Activated T-helper 9 cell treated with anti-CD3 and anti-CD28 coated beads, Interleukin-2, amount 50 U/mL, for 16 hours (primary cell): ENCODE measurements at places on chromosomes 16 and 17.

DNA sequence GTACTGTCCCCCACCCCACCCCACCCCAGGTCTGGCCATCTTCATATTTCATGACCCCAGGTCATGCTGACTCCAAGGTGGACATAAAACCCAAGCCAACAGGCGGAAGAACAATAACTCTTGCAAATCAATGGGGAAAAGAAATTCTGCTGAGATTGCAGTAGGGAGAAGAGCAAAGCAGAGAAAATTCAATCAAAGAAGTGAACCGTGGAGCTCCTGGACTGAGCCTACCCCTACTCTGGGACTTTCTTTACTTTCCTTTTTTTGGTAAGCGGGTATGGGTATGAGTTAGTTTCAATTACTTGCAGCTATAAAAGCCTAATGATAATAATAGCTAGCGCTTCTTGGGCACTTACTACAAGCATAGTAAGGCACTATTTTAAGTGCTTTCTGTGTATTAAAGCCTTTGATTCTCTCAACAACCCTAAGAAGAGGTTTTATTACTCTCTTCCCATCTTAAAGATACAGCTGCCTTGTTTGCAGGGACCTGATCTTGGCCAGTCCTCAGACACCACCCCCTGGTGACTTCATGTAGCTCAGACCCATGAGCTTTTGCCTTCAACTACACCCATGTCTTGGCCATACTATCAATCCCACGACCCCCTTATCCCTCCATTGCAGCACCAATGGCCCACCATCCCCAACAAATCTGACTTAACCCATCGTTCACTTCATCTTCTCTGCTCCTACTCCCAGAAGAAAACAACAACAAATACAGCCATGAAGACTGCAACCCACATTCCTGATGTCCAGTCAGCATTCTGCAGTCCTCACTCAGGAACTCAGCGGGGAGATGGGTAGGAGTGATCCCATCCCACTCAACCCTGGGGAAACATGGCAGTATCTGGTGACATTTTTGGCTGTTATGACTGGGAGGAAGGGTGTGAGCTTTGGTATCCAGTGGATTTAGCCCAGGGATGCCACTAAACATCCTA, 4.4 kb downstream of the GGA2 start:
- DNase-seq = no peak

- no peak for DNase-seq
Measured at GRCh38 chr17:17699491-17699890, 18.2 kb downstream of the RAI1 start.

DNA sequence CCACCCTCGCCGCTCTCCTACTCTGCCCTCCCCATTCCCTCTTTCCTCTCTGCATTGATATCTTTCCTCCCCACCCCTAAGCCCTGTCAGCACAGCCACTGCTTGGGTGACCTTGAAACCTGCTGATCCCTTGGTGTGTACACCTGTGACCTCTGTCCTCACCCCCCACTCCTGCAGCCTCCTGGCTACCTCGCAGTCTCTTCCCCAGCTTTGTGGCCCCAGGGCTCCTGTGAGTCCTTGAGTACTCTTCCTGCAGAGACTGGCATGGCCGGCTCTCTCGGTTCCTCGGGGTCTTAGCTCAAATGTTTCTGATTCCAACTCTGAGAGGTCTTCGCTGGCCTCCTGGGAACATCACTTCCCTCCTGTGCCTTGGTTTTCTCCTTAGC, 31.7 kb downstream of the ADCY7 start:
- DNase-seq = no peak

GRCh38 chr17:48497103-48497502, 33.7 kb downstream of the HOXB1 start:
- DNase-seq = no peak

DNA sequence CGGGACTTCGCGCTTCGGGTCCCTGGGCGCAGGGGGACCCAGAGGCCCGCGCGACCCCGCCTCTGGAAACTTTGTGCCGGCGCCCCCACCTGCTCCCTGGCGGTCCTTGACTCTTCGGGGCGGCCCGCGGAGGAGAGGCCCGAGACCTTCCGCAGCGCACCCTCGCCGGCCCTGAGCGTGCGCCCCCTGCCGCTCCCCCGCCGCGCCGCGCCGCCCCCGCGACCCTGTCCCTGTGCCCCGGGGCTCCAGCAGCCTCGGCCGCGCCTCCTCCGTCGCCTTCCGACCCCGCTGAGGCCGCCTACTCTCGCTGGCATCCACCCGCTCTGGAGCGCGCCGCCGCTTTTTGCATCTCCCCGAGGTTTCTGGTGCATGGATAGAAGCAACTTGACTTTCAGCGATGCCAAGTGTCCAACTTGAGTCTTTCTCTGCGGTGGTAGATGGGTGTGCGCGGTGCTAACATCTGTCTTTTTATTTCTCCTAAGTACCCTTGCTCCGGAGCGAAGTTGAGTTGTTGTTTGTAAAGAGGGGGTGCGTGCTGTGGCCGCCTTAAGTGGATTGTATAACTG, 414 bp downstream of the DUSP14 start:
- DNase-seq = peak; percentile 56

DNA sequence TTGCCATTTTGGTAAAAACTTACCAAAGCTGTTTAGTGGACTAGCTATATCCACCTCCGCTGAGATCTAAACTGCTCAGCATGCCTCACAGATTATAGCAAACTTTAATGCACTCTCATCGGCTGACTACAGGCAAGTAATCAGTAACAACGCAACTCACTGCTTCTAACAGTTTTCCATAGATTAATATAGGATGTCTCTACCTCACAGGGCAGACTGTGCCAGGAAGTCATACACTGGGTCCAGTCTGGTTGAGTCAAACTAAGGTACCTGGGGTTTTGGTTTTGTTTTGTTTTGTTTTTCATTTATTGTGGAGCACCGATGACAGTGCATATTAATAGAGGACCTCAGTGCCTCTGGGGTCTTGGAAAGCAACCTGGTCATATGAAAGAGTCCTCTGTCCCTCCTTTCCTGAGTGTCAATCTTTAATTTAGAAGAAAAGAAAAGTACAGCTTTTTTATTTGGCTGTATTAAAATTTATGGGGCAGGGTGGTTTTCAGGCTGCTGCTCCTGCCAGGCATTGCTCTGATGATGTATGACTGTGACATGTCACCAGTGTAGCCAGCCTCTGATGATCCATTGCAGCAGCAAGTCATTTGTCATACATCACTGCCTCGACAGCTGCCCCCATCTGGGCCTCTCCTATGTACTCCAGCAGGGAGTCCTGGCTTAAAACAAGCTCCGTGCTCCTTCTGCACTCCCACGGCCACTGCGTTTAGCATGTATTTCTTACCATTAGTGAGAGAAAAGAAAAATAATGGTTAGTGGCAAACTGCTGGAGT, 854.1 kb downstream of the KCNJ2 start:
- no peak for DNase-seq

DNA sequence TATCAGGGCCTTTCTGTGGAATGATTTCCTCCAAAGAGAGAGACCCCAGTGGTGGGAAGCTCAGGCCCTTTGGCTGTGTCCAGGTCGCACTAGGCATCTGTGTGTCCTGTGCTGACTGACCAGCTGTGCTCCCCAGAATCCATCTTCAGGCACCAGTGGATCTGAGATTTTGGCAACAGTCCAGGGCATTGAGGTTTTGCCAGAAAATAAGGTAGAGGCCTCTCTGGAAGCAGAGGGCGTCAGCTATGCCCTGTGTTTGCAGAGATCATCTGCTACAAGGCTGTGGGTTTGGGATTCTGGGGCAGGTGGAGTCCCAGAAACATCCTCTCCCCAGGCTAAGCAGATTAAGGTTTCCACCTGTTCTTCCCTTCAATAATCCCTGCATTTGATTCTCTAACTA, 57.5 kb upstream of the TOB1 start:
- DNase-seq = no peak

DNA sequence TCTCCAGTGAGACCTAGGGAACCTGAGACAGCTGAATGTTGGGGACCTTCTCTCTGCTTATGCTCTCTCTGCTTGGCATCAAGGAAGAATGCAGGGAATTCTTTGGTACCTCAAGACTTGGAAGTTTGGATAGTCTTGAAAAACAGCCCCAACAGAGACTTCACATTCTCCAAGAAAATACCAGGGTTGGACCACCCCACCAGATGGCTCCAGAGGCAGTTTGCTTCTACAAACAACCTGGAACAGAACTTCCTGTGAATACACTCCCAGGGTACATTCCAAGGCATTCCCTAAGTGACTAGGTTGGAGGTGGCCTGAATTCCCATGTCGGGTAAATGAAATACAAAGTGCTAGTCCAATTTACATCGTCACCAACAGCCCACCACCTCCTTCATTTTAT, 314.4 kb downstream of the PMP22 start:
- DNase-seq = no peak

- no peak for DNase-seq
Measured at GRCh38 chr16:7137560-7138330, 194.9 kb upstream of the RBFOX1 start.

DNA sequence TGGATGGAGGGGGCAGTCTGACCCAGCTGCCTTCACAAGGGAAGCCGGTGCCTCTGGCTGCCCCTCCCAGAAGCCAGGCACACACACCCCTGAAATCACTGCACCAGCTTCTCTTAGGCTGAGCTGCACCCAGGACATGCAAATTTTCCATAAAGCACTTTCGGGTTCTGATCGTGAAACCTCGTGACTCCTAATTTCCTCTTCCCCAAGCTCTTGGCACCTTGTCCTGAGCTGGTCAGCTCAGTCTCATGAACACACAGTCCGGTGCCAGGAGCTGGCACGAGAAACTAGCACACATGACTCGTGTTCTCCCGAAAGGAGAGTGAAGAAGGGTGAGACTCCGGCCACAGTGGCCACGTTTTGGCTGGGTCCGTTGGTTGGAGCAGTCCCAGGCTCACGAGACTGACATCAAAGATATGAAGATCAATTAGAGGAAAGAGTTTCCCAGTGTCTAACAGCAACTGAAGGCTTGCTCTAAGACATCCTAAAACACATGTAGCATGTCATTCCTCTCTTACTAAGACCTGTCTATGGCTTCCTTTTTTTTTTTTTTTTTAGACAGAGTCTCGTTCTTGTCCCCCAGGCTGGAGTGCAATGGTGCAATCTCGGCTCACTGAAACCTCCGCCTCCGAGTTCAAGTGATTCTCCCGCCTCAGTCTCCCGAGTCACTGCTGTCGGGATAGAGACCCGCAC, 9.2 kb upstream of the ABR start:
- no peak for DNase-seq

DNA sequence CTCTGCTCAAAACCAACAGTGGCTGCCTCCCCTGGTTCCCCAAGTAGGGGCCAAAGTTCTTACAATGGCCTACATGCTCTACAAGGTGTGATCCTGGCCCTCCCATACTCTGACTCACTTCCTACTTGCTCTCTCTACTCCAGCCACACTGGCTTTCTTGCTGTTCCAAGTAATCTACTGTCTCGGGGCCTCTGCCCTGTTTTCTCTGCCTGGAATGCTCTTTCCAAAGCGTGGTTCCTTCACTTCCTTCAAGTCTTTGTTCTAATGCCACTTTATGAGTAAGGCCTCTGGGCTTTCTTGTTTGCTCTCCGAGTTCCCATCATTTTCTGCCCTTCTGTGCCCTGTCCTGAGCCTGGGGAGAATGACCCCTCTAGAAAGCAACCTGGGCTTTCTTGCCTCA, 4.1 kb upstream of the CDH3 start:
- no peak for DNase-seq

GRCh38 chr16:65634291-65634690, 512.4 kb upstream of the CDH11 start:
- DNase-seq = no peak

DNA sequence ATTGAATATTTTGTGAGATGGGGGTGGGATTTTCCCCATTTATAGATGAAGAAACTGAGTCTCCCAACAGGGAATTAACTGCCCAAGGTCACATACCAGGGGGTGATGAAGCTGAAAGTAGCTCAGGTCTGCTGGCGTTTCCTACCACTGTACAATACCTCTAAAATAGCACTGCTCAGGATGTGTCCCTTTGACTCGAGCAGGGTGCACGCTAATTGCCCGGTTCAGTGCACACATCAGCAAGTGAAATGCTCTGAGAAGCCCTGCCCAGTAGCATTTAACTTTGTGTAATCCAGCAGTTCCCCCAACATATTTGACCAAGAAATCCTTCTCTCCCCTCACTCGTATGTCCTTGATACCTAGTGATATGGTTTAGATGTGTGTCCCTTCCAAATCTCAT, 50.1 kb upstream of the DDX52 start:
- no peak for DNase-seq

GRCh38 chr17:50561746-50562141, 1.2 kb downstream of the CACNA1G start:
- DNase-seq = no peak

GRCh38 chr17:82750241-82750908, 1.5 kb upstream of the TBCD start:
- DNase-seq = no peak

DNA sequence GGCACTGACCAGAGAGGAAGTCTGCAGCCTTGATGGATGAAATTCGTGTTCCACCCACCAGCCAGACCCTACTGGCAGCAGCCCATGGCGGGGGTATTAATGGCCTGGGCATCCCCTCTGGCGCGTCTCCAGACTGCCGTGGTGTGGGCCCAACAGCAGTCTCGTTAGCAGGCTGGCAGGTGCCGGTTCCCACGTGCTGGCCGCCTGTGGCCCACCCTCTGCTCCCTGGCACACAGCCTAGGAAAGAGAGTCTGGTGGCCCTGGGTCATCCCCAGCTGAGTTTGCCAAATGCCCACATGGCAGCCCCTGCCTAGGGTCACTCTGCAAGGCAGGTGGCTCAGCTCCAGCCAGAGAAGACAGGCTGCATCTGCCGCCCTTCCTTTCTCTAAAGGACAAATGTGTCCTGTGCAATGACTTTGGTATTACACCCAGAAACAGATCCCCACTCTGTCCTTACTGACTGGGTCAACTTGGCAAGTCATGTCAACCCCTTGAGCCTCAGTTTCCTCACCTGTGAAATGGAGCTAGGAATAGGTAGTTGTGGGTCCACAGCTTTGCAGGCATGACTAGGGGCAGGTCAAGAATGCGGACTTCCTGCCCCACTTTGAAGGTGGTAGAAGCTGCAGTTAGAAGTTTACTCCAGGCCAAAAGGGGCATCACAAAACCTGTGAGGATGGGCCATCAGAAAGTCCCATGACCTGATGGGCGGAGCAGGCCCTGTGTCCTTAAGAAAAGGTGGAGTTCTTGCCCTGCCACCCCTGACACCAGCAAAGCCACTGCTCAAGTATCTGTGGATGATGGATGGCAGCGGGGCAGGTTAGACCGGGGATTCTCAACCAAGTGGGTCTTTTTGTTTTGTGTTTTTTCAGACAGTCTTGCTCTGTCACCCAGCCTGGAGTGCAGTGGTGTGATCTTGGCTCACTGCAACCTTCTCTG, 76.6 kb downstream of the ABCC6 start:
- DNase-seq = no peak

DNA sequence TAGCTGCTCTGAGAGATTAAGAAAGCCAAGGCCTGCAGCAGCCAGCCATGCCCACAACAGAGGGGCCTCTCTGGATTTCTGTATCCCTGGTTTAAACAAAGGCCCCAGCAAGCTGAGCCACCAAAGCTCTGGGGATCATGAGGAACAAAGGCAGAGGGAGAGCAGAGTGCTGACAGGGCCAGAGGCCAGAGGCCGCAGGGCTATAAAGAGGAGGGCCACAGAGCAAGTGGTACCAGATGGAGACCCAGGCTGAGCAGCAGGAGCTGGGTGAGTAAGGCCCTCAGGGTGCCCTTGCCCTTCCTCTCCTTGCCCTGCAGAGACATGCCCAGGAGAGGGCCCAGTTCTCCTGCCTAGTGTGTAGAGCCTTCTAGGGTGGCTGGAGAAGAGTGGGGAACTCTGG, at the start of gene CRYBA1:
TSS of gene CRYBA1 (plus strand) at position 232 of the 400 bp plus-strand sequence. CDS start at position 237, 5 bp downstream.
- DNase-seq = no peak

- no peak for DNase-seq
Measured at GRCh38 chr16:66774981-66775380, 23.6 kb upstream of the DYNC1LI2 start.
